ENCODE measurements at places on chromosomes 3 and 15.

GRCh38 chr3:12675115-12675810 is 11.3 kb upstream of the RAF1 start:
- DNase-seq: no peak

- no peak for DNase-seq
Observed at GRCh38 chr3:72397586-72397985, 450.7 kb downstream of the SHQ1 start.

- no peak for DNase-seq
Observed at GRCh38 chr3:71503525-71504249, 79.8 kb downstream of the FOXP1 start.

DNA sequence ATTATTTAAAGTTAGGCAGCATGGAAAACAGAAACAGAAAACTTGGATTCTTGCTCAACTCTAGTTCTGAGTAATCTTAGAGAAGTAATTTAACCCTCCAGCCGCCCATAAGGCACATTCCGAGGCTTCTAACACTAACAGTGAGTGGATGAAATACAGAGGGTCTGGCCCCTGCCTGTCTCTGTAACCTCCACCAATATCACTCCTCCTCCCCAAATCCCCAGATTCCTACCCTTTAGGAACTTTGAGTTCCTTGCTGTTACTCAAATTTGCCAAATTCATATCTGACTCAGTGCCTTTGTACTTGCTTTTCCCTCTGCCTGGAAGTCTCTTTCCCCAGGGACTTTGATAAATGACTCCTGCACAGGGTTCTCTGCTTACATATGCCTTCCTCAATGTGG is 112.5 kb upstream of the TGFBR2 start:
- DNase-seq: no peak

DNA sequence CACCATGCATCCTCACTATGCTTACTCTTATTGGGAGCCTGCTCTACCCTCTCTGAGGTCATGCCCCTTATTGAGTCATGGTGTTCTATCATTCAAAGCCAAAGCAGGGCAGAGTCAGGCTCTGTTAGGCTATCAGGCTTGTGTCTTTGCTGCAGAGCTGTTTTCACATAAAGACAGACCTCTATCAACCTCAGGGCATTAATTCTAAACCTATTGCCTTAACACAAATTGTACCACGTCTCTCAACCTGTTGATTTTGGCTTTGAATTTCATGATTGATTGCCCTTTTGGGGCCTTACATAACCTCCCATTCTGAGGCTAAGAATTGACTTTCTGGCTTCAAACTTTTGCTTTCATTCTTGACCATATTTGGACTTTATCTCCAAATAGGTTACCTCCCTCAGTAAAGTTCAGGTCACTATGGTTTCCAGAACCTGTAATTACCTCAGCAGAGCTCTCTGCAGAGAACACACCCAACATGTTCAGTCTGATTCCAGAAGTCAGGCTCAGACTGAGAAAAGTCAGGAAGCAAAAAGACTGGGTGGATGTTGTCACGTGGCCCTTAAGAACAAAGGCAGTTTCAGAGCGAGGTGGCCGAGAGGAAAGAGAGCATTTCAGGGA is 221.4 kb upstream of the NANOGP8 start:
- DNase-seq: no peak

DNA sequence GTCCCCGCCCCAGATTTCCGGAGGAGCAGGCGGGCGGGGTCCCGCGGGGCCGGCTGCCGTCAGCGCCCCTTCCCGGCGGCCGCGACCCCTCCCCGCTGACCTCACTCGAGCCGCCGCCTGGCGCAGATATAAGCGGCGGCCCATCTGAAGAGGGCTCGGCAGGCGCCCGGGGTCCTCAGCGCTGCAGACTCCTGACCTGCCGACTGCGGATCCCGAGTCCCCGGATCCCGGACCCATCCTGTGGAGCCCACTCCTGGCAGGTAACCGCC is at the start of gene TRH:
Gene TRH (plus strand): TSS at position 157 of the 269 bp plus-strand sequence. CDS start 1,097 bp downstream, outside the sequence.
- no peak for DNase-seq

DNA sequence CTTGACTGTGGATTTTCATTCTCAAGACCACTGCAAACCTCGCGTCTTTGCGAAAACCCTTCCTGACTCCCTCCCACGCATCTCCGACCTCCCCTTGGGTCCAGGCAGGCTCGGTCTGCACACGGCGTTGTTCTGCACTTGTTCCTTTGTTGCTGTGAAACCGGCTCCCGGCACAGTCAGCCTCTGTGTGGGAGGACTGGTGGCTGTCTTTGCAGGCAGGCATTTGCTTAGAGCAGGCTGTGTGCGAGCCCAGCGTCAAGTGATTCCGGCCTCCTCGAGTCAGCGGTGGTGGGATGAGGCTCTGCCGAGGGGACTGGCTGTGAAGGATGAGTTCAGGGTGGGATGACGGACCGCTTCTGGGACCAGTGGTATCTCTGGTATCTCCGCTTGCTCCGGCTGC is 102.6 kb upstream of the ROPN1 start:
- DNase-seq: no peak

Data from activated T-helper 1 cell treated with anti-CD3 and anti-CD28 coated beads, Interleukin-2, amount 50 U/mL, for 16 hours (primary cell).